Caco-2 (cell line): ENCODE measurements at places on chromosomes 13 and 19. TPM values are rescaled to one million over a fixed set of nuclear protein-coding genes. Genes with fewer than 3 reads are reported as not detected.

PRR19 gene
- total RNA-seq: 2.8 and 2.9 TPM in 2 replicates

DNAJC15 gene
- 71.0 and 72.2 TPM in 2 replicates for total RNA-seq

FARP1 gene
- 189 and 208 TPM in 2 replicates for total RNA-seq

BRSK1 gene
- 24.6 and 28.6 TPM in 2 replicates for total RNA-seq

PSG1 gene
- 0.37 TPM in 1 of 2 replicates, not detected in the other for total RNA-seq

ZNF324B gene
- 4.6 and 6.8 TPM in 2 replicates for total RNA-seq

ZNF583 gene
- not detected in 2 replicates for total RNA-seq

TMC4 gene
- 38.9 and 45.9 TPM in 2 replicates for total RNA-seq
